Adrenal gland (tissue), 19 donors: ENCODE measurements at places on chromosomes 7 and 10. TPM values are rescaled to one million over a fixed set of nuclear protein-coding genes. Genes with fewer than 3 reads are reported as not detected.

Gene RTKN2
- total RNA-seq = 0.15 TPM

Gene GHRHR
- total RNA-seq = not detected

DNA sequence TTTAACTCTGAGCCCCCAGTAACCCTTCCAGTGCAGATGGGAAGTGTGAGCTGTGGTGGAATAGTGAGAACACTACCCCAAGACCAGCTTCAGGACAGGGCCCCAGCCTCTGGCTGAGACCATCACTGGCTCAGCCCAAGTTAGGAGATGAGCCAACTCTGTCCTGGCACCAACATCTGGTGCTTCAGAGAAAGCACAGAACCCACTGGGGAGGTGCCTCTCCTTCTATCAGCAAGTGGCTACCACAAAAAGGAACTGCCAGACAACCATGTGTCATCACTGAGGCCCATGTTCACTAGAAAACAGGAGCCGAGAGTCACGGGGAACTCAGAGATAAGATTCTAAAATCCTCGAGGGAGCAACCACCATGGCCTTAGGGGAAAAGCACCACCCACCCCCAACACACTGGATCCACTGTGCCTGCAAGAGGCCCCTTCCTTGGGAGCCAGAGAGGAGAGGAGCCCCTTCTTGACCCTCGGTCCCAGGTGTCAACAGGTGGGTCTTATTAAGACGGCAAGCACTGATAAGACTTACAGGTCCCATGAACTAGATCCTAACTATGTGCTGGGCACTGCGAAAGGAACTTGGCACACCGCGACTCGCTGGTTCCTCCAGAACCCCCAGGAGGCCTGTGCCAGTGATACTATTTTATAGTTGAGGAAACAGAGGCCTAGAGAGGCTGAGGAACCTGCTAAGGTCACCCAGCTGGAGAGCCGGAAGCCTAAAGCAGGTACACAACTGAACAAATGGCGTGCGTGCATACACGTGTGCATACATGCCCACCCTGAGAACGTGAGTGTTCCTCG is 102.7 kb downstream of the FAM53B start:
- DNase-seq = peak; percentile 79

GRCh38 chr10:103457176-103457712 is 1.5 kb downstream of the CALHM1 start:
- DNase-seq = no peak

DNA sequence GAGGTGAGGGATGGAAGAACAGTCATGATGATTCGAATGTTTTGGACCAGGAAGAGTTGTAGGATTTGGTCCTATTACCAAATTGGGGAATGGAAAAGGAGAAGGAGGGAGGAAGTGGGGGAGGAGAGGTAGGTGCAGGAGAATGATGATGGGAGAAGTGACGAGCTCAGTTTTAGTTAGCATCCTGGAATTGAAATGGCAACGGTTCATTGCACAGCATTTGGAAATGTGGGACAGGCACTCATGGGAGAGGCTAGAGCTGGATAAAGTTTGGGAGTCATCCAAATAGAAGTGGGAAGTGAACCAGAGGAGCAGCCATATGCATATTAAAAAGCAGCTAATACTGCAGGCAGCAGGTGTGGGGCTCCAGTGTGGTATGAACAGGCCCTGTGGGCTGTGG is 253.6 kb downstream of the SORCS3 start:
- DNase-seq = no peak

Gene CNTNAP2
- total RNA-seq = 1.1 TPM
